EH (cell line): ENCODE measurements at places on chromosomes 2 and 18.

- no peak for DNase-seq
These were observed 162.4 kb upstream of the NABP1 start for GRCh38 chr2:191515551-191515950.

DNA sequence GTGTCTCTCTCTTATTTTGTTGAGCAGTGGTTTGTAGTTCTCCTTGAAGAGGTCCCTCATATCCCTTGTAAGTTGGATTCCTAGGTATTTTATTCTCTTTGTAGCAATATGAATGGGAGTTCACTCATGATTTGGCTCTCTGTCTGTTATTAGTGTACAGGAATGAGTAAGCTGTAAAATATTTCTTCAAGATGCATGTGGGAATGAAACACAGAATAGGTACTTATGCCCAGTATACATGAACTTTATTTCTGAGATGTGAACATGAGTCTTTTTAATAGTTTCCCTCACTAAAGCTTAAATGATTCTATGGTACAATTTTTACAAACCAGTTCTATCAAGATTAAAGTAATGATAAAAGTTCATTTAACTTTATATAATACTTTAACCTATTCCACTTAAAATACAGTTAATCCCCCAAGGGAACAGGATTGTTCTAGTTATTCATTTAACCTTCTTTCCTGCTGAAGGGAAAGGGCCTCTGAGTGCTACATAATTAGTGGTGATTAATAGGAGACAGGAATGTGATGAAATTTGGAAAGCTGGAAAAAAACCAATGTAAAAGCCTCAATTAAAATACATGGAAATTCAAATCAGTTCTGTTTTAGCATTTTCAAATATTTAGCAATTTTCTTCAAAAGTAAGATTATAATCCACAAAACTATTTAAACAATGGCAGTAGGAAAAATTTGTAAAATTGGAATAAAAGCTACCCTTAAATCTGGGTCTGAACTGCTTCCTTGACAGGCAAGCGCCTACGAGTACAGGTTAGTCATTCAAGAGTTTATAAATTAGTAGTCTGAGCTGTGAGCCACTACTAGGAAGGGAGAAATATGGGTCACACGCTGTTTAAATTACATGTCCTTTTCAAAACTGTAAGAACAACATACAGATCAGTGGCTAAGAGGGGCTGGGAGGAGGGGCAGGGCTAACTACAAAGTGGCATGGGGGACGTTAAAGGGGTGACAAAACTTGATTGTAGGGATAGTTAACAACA, 28.9 kb downstream of the SPIRE1 start:
- peak; percentile 74 for DNase-seq

- no peak for DNase-seq
These were observed 6.2 kb upstream of the MYL12B start for GRCh38 chr18:3255611-3256165.

DNA sequence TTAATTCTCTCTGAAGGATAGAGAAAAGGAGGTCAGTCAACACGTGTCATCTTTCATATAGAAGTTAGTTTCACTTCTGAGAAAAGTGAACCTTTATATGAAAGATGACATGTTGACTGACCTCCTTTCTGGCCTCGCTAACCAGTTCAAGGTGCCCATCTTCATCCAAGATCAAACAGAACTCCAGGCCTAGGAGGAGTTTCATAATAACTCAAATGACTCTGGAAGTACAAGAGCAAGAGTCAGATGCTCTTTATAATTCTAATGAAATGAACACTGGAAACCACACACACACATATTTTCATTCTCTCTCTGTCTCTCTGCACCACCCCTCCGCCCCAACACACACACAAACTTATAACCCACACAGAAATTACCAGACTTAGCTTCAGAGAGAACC, 16.3 kb downstream of the ANKRD44 start:
- DNase-seq = no peak

DNA sequence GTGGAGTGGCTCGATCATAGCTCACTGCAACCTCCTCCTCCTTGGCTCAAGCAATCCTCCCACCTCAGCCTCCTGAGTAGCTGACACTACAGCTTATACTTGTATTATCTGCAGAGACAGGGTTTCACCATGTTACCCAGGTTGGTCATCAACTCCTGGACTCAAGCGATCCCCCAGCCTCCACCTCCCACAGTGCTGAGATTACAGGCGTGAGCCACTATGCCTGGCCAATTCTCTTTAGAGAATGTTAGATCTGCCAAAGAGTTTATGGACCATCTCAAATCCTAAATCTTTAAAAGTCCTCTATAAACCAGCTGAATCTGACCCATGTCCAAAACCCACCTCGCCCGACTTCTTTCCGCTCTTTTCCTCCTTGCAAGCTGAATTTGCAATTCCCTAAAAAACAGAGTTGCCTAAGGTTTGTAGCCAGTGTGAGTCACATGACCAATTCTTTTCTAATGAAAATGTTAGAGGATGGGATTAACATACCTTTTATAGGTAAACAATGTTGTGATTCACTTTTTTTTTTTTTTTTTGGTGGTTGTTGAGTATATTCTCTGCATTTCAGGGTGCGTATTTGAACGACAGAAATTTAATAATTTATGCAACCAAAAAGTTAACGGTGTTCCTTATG, 2.4 kb upstream of the PMAIP1 start:
- DNase-seq = no peak

- DNase-seq = peak; percentile 96
These were observed 85.3 kb downstream of the CDC42EP3 start for GRCh38 chr2:37585982-37586621.

DNA sequence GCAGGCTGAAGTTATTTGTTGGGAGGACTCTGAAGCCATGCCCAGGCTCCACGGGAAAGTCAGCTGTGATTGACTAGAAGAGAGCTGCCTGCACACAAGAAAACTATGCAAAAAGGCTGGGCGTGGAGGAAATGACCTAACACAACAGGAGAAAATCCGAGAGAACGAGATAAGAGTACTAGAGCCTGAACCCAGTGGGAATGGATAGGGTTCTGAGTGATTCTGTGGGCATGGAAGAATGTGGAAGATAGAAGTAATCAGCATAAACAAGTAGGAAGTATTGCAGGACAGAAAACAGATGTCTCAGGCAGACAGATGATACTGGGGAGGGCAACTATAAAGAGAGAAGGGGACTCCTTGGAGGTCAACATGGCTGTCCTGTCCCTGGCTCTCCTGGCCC, 12.1 kb upstream of the COPS8 start:
- DNase-seq = peak; percentile 81
